EL (cell line): ENCODE measurements at places on chromosomes 2 and 18.

GRCh38 chr2:45293182-45293581 lies 283.9 kb upstream of the SIX2 start:
- DNase-seq, result peak; percentile 46

GRCh38 chr18:25827961-25828561 lies 262.4 kb downstream of the SS18 start:
- peak; percentile 72 for DNase-seq

DNA sequence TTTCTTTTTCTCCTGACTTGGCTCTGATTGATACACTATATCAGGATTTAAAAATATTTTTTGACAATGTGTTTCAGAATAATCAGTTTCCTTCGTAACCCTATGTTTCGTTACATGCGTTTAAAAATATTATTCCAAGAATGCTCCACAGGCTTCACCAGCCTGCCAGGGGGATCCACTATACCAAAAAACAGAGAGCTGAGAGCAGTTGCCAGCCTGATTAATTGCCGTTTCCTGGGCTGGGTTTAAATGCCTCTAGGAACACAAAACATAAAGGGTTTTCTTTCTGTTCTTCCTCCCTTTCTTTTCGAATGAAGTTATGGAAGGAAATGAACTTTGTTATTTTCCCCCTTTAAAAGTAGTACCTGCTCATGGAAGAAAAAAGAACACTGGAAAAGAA lies 47.9 kb downstream of the LRRFIP1 start:
- no peak for DNase-seq

GRCh38 chr18:42414756-42415454 lies 459.9 kb downstream of the PIK3C3 start:
- DNase-seq, result no peak

DNA sequence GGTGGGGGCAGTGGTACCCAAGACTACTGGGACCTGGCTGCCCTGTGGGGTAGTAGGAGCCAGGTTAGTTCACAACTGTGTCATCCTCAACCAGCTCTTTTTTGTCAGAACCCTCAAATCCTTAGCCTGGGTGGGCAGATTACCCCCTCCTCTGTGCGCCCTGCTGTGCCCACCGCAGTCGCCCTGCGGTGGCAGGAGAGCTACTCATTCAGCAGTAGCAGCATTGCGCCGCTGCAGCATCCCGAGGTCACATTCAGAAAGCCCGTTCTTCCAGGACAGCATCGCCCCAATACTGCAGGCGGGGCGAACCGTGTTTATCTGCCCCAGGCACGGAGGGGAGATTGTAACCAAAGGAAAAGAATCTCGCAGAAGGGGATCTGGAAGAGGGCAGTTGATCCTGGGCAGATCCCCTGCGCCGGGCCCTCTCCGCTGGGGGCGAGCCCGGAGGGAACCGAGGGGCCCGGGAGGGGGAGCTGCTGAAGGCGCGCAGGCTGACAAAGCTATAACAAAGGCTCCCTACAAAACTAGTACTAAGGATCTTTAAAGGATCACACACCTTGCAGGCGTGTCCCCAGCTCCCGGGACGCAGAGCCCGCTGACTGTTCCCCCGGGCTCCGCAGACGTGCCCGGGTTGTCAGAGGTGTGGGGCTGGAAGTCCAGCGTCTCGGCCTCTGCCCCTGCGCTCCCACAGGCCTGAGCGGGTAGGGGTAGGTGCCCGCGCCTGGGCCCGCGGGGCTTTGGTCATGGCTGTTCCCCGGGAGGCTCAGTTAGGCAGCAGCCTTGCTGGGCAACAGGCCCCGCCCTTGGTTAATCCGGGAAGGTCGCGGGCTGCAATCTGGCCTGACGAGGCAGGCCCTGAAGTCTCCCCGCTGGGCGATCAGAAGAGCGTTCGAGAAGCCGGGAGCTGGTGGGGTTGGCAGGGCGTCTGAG lies 13.2 kb downstream of the POU3F3 start:
- no peak for DNase-seq

- peak; percentile 4 for DNase-seq
These were observed 779.2 kb downstream of the CNTNAP5 start for GRCh38 chr2:124804014-124804940.

- DNase-seq, result no peak
These were observed 80.9 kb downstream of the LYPD6B start for GRCh38 chr2:149119368-149119767.

GRCh38 chr2:7057865-7058400 lies 140.7 kb downstream of the RNF144A start:
- DNase-seq, result no peak

GRCh38 chr2:70321370-70321769 lies 19.5 kb upstream of the FAM136A start:
- DNase-seq, result no peak

DNA sequence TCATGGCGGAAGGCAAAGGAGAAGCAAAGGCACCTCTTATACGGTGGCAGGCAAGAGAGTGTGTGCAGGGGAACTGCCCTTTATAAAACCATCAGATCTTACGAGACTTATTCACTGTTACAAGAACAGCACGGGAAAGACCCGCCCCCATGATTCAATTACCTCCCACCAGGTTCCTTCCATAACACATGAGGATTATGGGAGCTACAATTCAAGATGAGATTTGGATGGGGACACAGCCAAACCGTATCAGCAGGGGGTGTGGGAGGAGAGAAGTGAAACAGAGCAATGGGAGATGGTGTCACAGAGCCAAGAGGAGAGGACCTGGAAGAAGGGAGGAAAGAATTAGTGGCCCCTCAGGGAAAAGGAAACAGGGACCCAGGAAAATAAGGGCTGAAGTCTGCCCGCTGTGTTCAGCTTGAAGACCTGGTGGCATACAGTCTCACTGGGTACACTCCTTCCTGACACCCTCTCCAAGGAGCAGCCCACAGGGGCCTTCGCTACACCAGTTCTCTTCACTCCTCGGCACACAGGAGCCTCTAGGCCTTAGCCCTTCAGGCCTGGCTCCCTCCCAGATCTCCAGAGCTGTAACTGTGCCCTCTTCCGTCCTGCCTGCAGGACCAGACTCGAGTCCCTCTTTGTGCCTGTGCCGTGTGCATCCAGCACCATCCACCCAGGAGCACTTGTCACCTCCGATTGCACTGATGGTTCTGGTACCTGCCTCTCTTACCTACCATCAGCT lies 262.1 kb downstream of the EIPR1 start:
- no peak for DNase-seq

GRCh38 chr18:46406539-46406932 lies 250.5 kb downstream of the LOXHD1 start:
- DNase-seq, result no peak

- DNase-seq, result no peak
These were observed 258.9 kb upstream of the FBXO11 start for GRCh38 chr2:48165070-48165753.

DNA sequence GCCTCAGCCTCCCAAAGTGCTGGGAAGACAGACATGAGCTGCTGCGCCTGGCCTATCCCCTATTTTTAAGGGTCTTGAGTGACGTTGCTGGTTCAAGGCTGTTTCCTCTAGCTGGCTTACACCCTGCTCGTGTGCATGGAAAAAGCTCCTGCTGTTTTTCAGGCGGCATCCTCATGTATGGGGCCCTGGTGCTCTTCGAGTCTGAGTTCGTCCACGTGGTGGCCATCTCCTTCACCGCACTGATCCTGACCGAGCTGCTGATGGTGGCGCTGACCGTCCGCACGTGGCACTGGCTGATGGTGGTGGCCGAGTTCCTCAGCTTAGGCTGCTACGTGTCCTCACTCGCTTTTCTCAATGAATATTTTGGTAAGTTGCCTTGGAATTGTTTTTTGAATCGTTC lies 22.0 kb upstream of the NFATC1 start:
- no peak for DNase-seq

DNA sequence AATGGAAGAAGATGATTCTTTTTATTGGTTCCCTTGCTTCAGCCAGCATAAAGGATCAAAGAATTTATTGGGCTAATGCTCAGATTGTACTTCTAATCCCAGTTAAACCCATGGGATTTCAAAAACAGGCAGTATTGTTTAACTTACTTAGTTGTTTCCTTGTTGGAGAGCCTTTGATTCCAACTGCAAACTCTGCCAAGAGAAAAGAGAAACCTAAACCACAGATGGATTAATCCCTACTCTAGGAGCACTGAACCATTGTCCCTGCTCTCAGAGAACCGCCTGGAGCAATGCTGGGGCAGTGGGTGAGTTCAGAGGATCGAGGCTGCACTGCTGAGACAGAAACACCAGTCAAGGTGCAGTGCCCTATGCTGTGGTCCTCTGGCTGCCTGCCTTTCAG lies 44.9 kb upstream of the SIGLEC15 start:
- DNase-seq, result no peak

GRCh38 chr2:213806125-213806726 lies 522.0 kb downstream of the SPAG16 start:
- peak; percentile 32 for DNase-seq

GRCh38 chr18:59932401-59932800 lies 32.6 kb downstream of the PMAIP1 start:
- DNase-seq, result no peak

- no peak for DNase-seq
These were observed 57.2 kb downstream of the FAM171B start for GRCh38 chr2:186751078-186751477.

DNA sequence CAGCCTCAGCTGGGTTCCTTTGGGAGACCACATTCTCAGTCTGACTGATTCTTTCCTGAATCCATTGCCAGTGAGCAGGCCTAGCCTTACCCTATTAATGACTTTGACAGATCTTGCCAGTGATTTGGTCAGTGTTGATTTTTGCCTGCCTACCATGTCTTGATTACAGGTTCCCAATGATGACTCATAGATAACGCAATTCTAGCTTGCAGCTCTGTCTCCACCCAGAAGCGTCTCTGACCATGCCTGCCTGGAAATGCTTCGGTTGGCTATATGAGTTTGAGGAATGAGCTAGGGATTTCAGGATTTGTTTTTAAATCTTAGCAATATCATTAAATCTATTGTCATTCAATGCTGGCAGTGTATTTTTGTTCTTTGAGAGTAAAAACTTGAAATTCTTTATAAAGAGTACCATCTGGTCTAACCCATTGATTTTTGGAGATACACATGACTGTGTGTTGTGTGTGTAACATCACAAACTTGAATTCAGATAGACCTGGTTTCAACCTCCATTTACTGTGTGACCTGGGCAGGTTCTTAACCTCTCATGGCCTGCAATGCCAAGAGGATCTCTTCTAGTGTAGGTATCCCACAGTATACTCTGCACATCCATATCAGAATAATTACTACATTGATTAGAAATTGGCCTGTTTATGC lies 57.0 kb downstream of the CCDC150 start:
- peak; percentile 67 for DNase-seq
